ENCODE measurements at places on chromosomes 2 and 18. TPM values are rescaled to one million over a fixed set of nuclear protein-coding genes. Genes with fewer than 3 reads are reported as not detected.
A peak's percentile ranks its signal among the peaks of the same experiment; 100 is the strongest.

Gene ARHGAP15
- total RNA-seq, result 6.8 TPM

DNA sequence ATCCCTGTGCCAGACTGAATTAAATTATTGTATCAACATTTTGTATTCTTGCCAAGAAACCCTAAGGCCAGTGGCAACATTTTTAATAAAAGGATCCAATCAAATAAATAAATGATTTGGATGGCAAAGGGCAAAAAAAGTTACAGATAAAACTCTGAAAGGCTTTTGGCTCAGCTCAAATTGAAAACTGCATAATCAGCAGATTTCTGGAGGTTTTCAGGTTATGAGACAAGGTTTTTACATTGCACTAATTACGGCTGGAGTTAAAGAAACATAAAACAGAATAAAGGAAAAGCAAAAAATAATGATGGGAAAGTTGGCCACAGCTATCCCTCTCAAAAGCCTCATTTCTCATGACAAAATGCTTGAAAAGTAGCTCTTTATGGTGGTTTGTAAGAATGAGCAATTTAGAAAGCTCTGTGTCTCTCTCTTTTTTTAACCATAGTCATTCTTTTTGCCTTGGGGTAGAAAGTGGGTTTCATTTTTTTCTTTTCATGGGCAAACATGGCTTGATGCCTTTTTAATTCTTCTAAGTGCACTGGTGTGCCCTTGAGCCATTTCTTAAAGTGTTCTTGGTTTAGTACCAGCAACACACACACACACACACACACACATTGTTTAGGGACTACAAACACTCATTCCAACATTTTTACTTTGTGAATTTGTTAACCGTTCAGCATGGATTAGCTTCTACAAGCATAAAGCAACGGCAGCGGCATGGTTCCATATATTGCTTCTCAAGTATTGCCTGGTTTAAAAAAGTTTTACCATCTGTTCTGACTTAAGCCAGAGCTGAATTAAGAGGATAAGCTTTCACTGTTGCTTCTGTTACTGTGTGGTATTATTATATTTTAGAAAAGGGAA, 747.1 kb upstream of the FSHR start:
- no peak for DNase-seq

DNA sequence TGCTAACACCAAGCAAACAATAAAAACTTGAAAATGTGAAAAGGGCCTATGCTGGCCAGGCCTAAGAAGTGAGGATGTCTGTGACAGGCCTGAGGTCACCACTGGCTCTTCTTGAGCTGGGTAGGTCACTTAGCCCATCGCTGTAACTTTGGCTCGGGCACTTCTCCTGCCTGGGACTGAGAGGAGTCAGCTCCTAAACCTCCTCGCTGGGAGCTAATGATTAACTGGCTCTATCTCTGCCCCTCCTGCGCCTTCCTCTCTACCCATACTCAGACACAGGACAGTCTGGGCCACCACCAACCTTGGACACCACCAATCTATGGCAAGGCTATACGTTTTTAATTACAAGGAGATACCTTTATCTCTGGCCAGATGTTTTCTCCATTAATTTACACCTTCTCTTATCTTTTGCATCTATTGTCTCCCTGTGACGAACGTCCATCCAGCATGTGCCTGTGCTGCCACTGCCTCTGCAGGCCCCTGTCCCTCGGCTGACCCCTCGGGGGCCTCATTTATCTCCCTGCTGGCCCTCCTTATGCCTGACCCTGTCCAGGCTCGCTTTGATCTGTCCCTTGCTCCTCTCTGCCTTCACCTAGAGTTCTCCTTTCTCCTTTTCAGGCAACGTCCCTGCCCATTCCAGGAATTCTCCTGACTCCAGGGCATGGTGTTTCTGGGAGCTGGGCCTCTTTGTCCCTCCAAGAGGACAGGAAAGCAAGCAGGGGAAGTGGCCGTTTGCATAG, 149.1 kb upstream of the GATA6 start:
- DNase-seq, result no peak

GRCh38 chr2:216537366-216537765, 38.7 kb downstream of the RPL37A start:
- no peak for DNase-seq

DNA sequence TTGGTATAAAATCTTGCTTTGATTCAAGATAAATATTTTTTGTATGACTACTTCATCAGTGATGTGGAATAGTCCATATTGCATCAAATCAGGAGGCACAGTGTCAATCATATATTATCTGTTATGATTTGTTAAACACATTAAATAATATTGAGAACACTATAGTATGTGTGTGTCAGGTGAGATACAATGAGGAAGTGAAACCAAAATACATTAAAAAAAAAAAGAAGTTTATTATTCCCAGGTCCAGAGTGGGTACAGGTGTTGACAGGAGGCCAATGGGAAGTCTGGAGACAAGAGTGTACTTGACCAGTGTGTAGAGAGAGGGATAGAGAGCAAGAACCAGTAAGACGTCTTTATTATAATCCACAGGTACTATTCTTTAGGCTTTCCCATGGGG, 292.6 kb downstream of the FSIP2 start:
- no peak for DNase-seq

GRCh38 chr18:13457327-13457726, 238.8 kb downstream of the LDLRAD4 start:
- DNase-seq, result no peak

GRCh38 chr2:112724591-112725525, 4.0 kb downstream of the NT5DC4 start:
- DNase-seq, result no peak

Gene GPC1
- total RNA-seq, result 291 TPM

GRCh38 chr18:24470805-24471204, 10.4 kb downstream of the HRH4 start:
- no peak for DNase-seq

DNA sequence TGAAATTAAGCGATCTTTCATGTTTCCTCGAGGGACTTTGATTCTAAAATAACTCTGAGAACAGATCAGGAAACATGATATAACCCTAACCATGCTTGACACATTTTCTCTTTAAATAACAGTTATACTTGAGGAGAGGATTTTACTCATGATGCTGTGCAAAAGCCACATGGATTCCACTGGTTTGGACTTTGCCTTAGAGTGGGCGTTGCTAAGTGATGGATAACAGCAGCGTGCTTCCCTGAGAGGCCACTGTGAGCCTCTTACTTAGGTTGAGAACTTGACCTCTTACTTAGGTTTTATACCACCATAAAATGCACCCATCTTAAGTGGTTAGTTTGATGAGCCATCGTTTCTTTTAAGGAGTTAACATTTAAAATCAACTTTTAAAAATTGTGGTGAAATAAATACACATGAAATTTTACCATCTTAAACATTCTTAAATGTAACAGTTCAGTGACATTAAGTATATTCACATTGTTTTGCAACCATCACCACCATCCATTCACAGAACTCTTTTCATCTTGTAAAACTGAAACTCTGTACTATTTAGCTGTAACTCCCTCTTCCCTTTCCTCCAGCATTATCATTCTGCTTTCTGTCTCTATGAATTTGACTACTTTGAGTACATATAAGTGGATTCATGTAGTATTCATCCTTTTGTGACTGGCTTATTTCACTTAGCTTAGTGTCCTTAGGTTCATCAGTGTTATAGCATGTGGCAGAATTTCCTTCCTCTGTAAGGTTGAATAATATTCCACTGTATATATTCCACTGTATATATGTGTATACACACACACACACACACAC, 22.6 kb downstream of the ANXA4 start:
- no peak for DNase-seq

Gene PAIP2B
- 30.7 TPM for total RNA-seq

Gene DPP4
- total RNA-seq, result 3.4 TPM

DNA sequence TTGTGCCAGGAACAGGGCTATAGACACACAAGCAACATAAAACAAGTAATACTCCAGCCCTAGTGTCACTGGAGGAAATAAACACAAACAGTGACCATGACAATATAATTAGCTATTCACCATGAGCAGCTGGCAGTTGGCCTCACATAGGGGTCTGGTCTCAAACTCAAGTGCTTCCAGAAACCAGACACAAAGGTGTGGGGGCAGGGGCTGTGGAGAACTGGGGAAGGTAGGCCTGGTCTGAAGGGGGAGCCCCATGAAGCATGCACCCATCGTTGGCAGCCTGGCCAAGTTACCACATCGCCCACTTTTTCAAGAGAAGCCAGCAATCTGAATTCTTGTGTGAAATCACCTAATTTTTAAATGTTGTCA, 49.5 kb upstream of the SP3 start:
- no peak for DNase-seq

Gene SERPINB4
- not detected for total RNA-seq

DNA sequence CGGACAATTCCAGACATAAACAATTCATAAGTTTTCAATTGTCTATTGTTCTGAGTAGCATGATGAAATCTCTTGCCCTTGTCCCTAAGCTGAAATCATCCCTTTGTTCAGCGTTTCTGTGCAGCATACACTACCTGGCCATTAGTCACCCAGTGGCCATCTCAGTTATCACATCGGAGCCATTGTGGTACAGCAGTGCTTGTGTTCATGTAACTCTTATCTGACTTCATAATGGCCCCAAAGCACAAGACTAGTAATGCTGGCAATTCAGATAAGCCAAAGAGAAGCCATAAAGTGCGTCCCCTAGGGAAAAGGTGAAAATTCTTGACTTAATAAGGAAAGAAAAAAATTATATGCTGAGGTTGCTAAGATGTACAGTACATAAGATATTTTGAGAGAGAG, 127.2 kb downstream of the FHOD3 start:
- DNase-seq, result no peak

DNA sequence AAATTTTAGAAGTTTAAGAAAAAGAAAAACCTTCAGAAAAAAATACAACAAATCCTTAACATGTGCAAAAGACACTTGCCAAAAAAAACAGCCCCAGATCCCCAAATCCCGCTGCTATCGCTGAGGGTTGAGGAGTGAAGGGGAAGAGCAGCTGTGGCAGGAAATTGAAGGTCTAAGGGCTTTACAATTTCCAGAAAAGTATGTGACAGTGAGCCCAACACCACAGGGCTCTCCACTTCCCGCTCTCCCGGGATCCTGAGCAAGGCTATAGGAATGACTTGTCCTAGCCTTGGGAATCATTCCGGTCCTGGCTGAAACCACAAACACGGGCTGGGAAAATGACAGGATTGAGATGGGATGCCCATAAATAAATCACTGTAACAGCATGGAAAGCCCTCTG, 191.4 kb downstream of the TMEM163 start:
- no peak for DNase-seq

DNA sequence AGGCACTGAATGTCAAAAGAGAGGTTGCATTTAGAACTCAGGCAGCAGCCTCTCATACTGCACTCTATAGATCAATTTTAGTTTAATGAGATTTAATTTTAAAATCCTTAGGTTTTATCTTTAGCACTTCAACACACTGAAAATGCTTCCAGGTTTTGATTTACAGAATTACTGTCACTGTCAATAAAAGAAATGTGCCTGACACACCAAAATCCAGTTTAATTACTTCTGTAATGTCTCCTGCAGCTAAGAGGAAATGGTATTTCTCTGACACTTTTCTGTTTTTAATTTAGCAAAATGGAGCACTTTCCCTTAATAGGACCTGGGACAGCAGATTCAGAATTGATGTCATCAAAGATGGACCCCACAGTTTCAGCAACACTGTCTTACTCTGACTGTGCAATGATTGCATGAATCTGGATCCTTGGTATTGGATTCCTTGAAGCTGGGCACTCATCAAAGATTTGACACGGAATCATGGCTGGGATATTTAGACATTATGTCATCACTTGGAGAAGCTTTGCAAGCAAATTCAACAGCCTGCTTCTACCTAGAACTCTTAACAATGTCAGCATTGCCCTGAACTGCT, 576.5 kb downstream of the NRXN1 start:
- no peak for DNase-seq

DNA sequence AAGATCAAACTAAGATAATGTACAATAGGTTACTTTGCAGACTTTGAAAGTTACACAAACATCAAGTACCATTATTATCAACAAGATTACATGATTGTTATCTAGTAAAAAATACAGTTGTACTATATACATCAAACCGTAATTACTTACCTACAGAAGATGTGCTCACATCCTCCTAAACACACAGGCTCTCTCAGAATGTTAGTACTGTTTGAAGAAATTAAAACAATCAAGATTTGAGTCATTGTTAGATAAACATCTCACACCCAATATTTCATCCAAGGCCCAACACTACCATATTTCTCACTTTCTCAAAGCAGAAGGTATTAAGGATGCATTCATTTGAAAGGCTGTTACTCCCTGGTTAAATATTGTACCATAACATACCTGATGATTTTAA, 12.6 kb downstream of the BARD1 start:
- no peak for DNase-seq

- no peak for DNase-seq
Observed at GRCh38 chr2:169315357-169315756, 47.0 kb downstream of the LRP2 start.

GRCh38 chr2:97998431-97999005, 2.8 kb upstream of the TMEM131 start:
- no peak for DNase-seq

GRCh38 chr2:109295070-109295780, 166.2 kb downstream of the SH3RF3 start:
- DNase-seq, result no peak

- DNase-seq, result no peak
Observed at GRCh38 chr18:76709659-76710645, 112.4 kb upstream of the ZNF236 start.

DNA sequence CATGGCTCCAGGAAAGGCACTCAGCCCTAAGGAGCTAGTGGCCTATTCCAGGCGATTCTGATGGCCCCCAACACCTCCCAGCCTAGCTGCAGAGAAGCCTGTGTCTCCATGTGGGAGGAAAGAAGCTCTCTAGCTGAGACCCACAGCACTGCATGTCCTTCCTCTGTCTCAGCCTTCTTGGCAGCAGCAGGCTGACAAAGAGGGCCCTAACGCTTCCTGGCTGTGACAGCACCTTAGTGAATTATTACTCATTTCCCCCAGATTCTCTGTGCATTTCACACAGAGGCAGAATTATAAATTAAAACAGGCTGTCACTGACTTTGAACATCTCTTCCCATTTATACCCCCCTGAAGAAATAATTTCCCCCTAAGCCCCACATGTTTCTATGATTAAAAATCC, 206.8 kb downstream of the CLIP4 start:
- no peak for DNase-seq

Gene PPIL3
- 19.4 TPM for total RNA-seq

Gene CKAP2L
- 0.30 TPM for total RNA-seq

- DNase-seq, result peak; percentile 82
Observed at GRCh38 chr18:50649821-50650220, 89.9 kb downstream of the MAPK4 start.

- DNase-seq, result no peak
Observed at GRCh38 chr2:222732489-222733178, 61.2 kb downstream of the MOGAT1 start.

DNA sequence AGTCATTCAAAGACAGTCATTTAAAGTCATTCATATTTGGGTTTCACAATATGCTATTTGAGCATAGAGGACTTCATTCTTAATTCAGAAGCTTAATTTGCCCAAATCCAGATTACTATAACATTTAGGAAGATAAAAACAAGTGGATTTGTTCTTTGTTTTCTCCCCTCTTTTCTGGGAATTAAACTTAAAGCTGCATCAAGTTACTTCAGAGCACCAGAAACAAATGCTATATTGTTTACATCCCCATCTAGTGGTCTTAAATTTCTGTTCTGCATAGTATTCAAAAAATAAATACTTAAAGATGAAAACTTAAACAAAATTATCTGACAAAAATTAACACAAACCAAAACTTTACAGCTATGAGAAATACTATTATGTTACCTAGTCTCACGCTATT, 34.7 kb upstream of the MARCHF7 start:
- DNase-seq, result no peak
